ENCODE measurements at places on chromosomes 16 and 17. TPM values are rescaled to one million over a fixed set of nuclear protein-coding genes. Genes with fewer than 3 reads are reported as not detected.

GRCh38 chr17:3800362-3801271 lies at the start of gene ITGAE:
ITGAE (minus strand) TSS chr17:3801188; CDS start chr17:3801144, 44 bp downstream.
- no peak for DNase-seq

GRCh38 chr17:48385319-48385718 lies 44.7 kb downstream of the SKAP1 start:
- DNase-seq, result no peak

- no peak for DNase-seq
These were observed 2.5 kb upstream of the WFIKKN2 start for GRCh38 chr17:50832864-50833381.

DNA sequence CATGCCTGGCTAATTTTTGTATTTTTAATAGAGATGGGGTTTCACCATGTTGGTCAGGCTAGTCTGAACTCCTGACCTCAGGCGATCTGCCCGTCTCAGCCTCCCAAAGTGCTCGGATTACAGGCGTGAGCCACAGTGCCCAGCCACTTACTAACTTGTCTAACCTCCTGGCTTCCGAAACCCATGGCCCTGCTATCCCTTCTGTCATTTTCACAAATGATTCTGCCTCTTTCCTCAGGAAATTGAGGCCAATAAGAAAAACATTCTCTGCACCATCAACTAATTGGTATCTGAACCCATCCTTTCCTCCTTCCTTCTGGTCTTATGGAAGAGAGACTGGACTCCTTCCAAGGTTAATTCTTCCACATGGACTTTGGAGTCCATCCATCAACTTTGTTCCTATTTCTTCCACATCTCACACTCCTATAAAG lies 27.9 kb upstream of the TNRC6A start:
- DNase-seq, result peak; percentile 51

DNA sequence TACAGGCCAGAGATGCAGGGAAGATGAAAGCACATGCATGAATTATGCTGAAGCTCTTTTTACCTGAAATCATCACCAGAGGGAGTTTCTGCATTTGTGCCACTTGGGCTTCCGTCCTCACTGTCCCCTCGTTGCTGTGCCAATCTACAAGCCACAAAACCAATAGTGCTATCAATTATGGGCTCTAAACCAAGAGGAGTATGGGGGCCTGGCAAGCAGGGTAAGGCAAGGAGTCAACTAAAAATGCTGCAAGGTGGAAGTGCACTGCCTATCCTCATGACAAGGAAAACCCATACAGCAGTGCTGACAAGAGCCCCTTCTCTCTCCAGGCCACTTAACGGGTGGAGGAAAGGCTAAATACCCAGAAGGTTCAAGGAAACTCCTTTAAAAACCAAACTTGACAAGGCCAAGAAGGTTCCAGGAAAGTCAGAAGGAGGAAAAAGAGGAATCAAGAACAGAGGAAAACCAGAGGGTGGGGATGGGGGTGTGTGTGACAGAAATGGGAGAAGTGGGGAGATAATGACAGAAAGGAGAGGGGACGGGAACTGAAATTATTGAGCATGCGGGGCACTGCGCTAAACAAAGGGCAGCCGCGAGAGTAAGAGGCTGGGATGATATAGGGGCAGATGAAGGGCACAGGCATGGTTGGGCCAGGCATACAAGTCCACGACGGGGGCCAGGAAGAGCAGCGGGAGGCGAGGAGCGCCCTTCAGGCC lies 674 bp downstream of the C17orf75 start:
- no peak for DNase-seq

- no peak for DNase-seq
These were observed 141.4 kb downstream of the SOCS1 start for GRCh38 chr16:11114366-11115164.

GRCh38 chr17:45974916-45975630 lies 24.0 kb upstream of the STH start:
- DNase-seq, result no peak

DNA sequence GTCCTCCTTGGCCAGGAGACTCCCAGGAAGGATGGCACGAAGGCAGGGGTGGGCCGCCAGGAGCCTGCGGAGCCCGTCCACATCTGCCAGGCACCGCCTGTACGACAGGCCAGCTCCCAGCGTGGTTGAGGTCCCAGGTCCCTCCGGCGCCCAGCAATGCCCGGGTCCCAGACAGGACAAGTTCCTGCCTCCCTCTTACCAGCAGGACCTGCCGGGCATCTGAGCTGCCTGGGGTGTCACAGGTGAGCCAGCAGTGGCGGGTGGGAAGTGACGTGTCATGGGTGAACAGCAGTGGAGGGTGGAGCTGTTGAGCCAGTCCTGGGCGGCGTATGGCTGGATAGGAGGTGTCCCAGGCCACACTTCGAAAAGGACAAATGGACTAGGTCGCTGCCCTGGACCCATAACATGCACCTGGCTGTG lies 15.7 kb upstream of the BAHCC1 start:
- no peak for DNase-seq

DNA sequence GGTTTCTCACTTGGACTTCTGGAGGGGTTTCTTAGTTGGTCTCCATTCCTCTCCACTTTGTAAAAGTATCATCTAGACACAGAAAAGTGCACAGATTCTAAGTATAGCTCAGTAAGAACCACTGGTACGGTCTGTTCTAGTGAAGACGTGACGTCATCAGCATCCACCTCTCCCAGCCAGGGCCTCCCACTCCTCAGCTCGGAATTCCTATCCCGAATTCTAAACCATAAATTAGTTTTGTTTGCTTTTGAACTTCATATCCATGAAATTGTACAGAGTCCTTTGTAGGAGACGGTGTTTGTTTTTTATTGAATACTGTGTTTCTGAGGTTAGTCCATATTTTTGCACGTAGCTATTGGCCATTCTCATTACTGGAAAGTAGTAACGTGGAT lies 25.5 kb downstream of the FOXK2 start:
- no peak for DNase-seq

- peak; percentile 10 for DNase-seq
These were observed 578 bp downstream of the PGAP6 start for GRCh38 chr16:381012-381788.

GRCh38 chr16:75266738-75267630 lies 15.6 kb upstream of the BCAR1 start:
- no peak for DNase-seq

The VAT1L gene
- 18.1 TPM for total RNA-seq

The ARMC7 gene
- total RNA-seq, result 1.8 TPM

The ARHGDIG gene
- total RNA-seq, result 0.36 TPM

The ABCC3 gene
- total RNA-seq, result 2.2 TPM

The CDH13 gene
- 45.8 TPM for total RNA-seq

The CCDC200 gene
- not detected for total RNA-seq

The CMTM2 gene
- not detected for total RNA-seq
